Dermis blood vessel endothelial cell (primary cell): ENCODE measurements at places on chromosomes 7 and 10.

- DNase-seq: no peak
Measured at GRCh38 chr7:55177068-55177530, 158.3 kb downstream of the EGFR start.

GRCh38 chr10:89646889-89647657 is 2.0 kb upstream of the PANK1 start:
- DNase-seq: no peak

DNA sequence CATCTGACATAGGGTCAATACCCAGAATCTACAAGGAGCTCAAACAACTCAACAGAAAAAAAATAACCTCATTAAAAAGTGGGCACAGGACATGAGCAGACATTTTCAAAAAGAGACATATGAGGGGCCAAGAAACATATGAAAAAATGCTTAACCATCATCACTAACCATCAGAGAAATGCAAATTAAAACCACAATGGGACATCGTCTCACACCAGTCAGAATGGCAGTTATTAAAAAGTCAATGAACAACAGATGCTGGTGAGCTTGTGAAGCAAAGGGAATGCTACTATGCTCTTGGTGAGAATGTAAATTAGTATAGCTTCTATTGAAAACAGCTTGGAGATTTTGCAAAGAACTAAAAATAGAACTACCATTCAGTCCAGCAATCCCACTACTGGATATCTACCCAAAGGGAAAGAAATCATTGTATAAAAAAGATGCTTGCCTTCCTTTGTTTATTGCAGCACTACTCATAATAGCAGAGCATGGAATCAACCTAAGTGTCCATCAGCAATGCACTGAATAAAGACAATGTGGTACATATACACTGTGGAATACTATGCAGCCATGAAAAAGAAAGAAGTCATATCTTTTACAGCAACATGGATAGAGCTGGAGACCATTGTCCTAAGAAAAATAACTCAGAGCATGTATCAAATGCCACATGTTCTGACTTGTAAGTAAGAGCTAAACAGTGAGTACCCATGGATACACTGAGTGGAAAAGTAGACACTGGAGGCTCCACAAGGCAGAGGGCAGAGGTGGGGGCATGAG is 139.8 kb downstream of the ADARB2 start:
- DNase-seq: no peak

DNA sequence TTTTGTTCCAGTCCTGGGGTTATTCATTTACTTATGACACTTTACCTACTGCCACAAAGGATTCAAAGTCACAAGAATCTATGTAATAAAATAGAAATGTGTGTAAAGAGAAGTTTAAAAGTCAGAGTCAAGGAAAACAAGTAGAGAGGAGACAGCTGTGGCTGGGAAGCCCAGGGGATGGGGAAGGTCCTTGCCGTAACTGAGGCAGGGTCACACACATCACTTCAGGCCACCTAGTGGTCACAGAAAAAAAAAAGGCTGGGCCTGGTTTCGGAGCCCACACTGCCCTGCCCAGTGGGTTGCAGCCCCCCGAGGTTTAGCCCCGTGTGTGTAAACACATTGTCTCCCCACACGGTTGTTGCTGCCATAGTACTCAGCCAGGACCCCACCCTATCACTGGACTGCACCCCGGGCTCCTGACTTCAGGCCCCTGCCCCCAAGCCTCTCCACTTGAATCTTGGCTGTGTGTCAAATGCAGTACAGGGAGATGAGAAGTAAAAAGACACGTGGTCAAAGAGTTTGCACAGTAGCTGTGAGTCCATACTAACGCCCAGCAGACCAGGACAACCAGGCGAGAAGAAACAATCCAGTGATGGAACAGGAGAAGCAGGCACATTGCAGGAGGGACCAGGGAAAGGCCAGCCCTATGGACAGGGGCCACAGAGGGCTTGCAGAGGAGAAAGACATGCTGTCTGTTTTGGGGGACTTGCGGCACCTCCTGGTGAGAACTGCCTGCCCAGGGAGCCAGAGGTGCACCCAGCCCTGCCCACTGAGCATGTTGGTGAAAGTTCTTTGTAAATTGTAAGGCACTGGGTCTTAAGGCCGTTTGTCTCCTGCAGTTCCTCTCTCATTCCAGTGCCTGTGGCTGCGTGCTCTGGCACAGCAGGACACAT is 91.4 kb upstream of the MACROH2A2 start:
- peak; percentile 15 for DNase-seq

- DNase-seq: no peak
Measured at GRCh38 chr7:18768256-18768655, 272.7 kb downstream of the HDAC9 start.

- DNase-seq: peak; percentile 80
Measured at GRCh38 chr7:37448636-37449361, at the start of gene ELMO1. ELMO1 (minus strand) TSS chr7:37448864; CDS start chr7:37342690, 106,174 bp downstream.

- no peak for DNase-seq
Measured at GRCh38 chr10:132816718-132817117, 30.8 kb upstream of the NKX6-2 start.

GRCh38 chr10:72297281-72297804 is 23.6 kb downstream of the DDIT4 start:
- DNase-seq: peak; percentile 94
